ENCODE measurements at places on chromosomes 3 and 15. TPM values are rescaled to one million over a fixed set of nuclear protein-coding genes. Genes with fewer than 3 reads are reported as not detected.

FYCO1 gene
- 19.3 TPM for total RNA-seq

ATP10A gene
- total RNA-seq, result 6.4 TPM

FES gene
- 15.4 TPM for total RNA-seq

ERC2 gene
- total RNA-seq, result 0.42 TPM

DPH3 gene
- total RNA-seq, result 36.2 TPM

TTLL13 gene
- not detected for total RNA-seq

GABRB3 gene
- total RNA-seq, result 0.65 TPM

TJP1 gene
- 50.5 TPM for total RNA-seq

PLA2G4D gene
- total RNA-seq, result not detected

OIP5 gene
- total RNA-seq, result 0.59 TPM

CEP63 gene
- 20.5 TPM for total RNA-seq

SKOR1 gene
- total RNA-seq, result 0.09 TPM

ANKUB1 gene
- total RNA-seq, result not detected

SLC6A11 gene
- total RNA-seq, result not detected

CD200R1 gene
- total RNA-seq, result not detected

ONECUT1 gene
- not detected for total RNA-seq

LRRIQ4 gene
- not detected for total RNA-seq

GHRL gene
- total RNA-seq, result not detected

PLA1A gene
- total RNA-seq, result 0.32 TPM

REC114 gene
- total RNA-seq, result not detected

SLC38A3 gene
- total RNA-seq, result not detected

CMTM8 gene
- not detected for total RNA-seq

CSNK1G1 gene
- 41.6 TPM for total RNA-seq

CCDC51 gene
- total RNA-seq, result 20.1 TPM

SCN11A gene
- not detected for total RNA-seq

SLC27A2 gene
- 0.30 TPM for total RNA-seq

CYP8B1 gene
- not detected for total RNA-seq

ST8SIA2 gene
- total RNA-seq, result not detected

TLR9 gene
- not detected for total RNA-seq

TRH gene
- not detected for total RNA-seq

ADAMTS9 gene
- 6.5 TPM for total RNA-seq

IL17RC gene
- 35.0 TPM for total RNA-seq

DUOXA2 gene
- total RNA-seq, result not detected

AADACL2 gene
- not detected for total RNA-seq

All from smooth muscle cell of the umbilical artery (primary cell).